NCI-H187 (cell line): ENCODE measurements at places on chromosomes 6 and 20.

- peak; percentile 58 for DNase-seq
These were observed 36.9 kb upstream of the FANCE start for GRCh38 chr6:35415065-35415891.

- no peak for DNase-seq
These were observed 243.9 kb upstream of the TENT5A start for GRCh38 chr6:81996414-81996813.

GRCh38 chr20:60269573-60270162, 311.4 kb downstream of the CDH26 start:
- DNase-seq = no peak

- no peak for DNase-seq
These were observed 30.8 kb downstream of the GNAS start for GRCh38 chr20:58883241-58883691.

DNA sequence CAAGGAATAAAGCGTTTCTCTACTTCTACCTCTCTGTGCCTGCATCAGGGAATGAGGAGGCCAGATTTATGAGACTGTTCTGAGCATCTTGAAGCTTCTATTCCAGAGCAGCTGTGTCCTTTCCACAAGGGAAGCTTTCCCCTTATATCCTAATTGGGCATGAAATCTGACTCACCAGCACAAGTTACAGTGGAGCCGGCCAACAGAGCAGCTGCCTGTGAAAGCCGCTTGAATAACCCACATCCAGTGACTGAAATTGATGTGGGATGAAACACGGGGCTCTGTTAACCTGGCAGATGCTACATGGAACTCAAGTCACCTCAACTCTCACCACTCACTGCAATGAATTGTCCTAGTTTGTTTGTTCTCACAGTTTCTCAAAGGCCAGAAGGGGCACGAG, 400.3 kb downstream of the TFAP2A start:
- DNase-seq = no peak

DNA sequence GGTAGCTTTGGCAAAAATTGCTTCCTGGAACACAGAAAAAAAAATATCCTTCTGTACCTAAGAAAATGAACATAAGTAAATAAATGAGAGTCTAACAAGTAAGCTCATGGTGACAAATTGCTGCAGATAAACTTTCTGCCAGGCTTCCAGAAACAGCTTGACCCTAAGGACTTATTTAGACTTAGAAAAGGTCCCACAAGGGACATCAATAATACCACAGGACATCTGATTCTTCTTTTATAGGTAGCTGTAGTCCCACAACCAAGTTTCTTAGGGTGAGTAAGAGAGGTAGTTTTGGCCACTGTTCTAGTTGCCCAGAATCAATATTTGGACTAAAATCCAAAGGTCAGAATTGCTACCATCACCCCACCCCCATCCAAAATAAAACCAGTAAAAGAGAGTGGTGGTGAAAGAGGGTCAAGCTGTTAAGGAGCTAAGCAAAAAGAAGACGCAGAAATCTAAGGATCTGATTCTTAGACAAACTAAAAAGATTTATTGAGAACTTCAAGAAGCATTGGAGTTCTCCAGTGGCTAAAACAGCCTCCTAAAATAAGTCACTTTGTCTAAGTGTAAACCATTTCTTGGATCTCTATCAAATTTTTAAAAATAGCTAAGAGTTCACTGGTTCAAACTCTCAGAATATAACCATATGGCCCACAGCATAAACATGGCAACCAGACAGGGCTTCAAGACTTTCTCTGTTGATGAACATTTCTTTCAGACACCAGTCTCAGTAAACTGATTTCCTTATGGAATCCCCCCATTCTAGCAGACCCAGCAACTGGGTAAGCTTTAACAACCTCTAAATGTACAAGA, 180.6 kb downstream of the PTPRK start:
- DNase-seq = no peak

DNA sequence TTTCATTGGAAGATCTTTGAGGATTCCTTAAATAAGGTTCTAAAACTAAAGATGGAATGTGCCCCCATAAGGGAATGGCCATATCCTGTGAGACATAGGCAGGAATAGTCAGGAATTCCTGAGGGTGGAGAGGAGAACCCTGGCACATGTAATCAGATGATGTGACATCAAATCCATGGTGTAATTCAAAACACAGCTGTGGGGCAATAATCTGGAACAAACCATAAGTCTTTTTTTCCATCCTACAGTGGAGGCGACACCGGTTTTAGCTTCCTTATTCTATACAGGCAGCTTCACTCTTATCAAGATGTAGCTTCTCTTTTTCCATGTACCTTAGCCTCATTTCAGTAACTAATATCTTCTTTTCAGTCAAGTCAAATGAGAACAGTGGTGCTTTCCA, 133.6 kb upstream of the CITED2 start:
- no peak for DNase-seq

- no peak for DNase-seq
These were observed 53.3 kb downstream of the RBM38 start for GRCh38 chr20:57444394-57445048.

DNA sequence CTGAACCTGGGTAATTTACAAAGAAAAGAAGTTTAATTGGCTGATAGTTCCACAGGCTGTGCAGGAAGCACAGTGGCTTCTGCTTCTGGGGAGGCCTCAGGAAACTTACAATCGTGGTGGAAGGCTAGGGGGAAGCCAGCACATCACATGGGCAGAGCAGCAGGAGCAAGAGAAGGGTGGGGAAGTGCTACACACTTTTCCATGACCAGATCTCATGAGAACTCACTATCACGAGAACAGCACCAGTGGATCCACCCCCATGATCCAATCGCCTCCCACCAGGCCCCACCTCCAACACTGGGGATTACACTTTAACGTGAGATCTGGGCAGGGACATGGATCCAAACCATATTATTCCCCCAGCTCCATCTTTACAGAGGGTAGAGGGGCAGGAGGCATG, 166.4 kb downstream of the NFATC2 start:
- no peak for DNase-seq
